ENCODE measurements at places on chromosomes 6 and 20.
A peak's percentile ranks its signal among the peaks of the same experiment; 100 is the strongest.

- no peak for DNase-seq
Observed at GRCh38 chr20:46214824-46215488, 93.3 kb downstream of the CDH22 start.

DNA sequence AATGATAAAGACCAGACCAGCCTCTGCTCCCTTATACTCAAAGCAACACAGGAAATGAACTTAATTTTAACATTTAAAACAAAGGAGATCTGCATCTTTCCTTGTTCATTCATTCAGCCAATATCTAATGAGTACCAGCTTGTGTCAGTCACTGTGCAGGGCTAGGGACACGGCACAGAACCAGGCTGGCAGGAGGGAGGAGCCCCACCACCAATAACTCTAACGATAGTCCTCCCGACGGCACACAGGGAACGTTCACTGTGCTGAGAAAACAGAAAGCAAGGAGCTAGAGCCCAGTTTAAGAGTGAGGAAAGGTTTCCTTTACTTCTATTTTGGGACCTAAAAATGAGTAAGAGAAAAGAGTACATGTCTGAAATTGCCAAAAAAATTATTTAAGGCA is 9.9 kb downstream of the ETV7 start:
- DNase-seq, result no peak

DNA sequence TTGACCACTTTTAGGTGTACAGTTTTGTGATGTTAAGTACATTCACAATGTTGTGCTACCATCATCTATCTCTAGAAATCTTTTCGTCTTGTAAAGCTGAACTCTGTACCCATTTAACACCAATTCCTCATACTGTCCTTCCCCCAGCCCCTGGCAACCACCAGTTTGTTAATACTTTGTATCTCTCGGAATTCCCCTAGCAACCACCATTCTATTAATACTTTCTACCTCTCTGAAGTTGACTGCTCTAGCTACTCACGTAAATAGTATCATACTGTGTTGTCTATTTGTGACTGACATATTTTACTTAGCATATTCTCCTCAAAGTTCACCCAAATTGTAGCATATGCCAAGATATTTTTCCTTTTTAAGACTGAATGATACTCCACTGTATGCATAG is 82.3 kb upstream of the CLDN20 start:
- DNase-seq, result no peak

GRCh38 chr6:133894795-133895358 is 6.0 kb downstream of the TCF21 start:
- peak; percentile 7 for DNase-seq

- peak; percentile 68 for DNase-seq
Observed at GRCh38 chr6:135675862-135676261, 175.6 kb upstream of the PDE7B start.

DNA sequence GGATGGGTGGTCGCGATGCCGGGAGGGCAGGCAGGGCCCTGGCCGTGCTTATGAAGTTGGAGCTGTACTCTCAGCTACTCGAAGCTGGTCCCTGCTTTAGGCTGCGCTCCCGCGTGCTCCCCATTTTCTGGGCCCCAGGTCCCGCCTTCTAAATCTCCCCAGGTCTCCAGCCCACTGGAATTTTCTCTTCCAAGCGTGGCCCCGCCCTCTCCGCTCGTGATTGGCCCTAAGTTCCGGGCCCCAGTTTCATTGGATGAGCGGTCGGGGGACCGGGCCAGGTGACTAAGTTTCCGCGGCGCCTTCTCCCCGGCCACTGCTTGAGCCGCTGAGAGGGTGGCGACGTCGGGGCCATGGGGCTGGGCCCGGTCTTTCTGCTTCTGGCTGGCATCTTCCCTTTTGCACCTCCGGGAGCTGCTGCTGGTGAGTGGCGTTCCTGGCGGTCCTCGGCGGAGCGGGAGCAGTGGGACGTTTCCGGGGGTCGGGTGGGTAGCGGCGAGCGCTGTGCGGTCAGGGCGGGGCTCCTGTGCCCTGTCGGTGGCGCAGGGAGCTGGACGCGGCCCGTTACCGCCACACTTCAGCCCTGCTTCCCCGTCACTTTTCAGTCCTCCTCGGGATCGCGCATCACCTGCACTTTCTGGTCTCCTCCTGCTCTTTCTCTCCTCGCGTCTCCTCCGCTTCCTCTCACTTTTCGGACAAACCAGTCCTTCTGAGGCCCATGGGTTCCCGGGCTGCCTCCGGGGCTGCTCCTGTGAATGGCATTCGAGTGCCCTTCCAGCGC is at the start of gene MICA:
MICA (plus strand) TSS at position 313 of the 778 bp plus-strand sequence; CDS start at position 351, 38 bp downstream.
- peak; percentile 86 for DNase-seq

DNA sequence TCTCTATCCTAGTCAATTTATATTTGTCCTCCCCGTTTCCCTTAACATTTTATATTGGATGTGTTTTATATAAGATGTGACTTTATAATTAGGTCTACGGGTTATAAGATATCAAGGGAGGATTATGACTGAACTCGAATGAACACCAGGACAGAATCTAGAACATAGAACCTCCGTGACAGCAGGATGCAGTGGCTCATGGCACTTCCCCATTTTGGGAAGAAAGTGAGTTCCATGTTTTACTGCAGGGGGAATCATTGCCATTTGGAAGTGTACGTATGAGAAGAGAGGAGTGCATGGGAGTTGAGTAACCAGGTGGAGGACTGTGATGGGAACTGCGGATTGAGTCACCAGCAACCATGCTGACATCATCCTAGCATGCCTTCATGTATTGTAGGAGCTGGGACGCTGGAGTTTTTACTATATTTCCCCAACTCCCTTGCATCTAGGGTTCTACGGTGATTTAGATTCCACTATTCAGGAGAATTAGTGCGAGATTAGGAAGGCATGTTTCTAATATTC is 56.1 kb upstream of the FOXC1 start:
- DNase-seq, result no peak

- DNase-seq, result no peak
Observed at GRCh38 chr20:24033565-24033964, 45.0 kb upstream of the GGTLC1 start.

DNA sequence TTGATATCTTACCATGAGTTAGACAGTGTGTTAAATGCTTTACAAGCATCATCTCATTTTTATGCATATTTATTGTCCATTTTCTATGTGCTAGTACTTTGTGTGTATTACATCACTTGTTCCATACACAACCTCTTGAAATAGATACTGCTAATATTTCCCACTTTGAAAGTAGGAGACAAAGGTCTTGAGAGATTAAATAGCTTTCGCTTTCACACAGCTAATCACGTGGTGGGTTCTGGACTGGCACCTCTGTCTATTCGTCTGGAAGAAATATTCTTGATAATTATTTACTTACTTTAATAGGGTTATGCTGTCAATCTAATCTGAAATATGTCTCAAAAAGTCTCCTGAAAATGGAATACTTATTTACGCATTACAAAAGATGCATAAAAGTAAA is 30.2 kb downstream of the EPHA7 start:
- no peak for DNase-seq

- DNase-seq, result peak; percentile 34
Observed at GRCh38 chr6:126176282-126176681, 163.6 kb upstream of the CENPW start.

- DNase-seq, result no peak
Observed at GRCh38 chr20:47782076-47782475, 3.2 kb downstream of the SULF2 start.

GRCh38 chr6:45351667-45352066 is 23.5 kb downstream of the RUNX2 start:
- DNase-seq, result no peak

DNA sequence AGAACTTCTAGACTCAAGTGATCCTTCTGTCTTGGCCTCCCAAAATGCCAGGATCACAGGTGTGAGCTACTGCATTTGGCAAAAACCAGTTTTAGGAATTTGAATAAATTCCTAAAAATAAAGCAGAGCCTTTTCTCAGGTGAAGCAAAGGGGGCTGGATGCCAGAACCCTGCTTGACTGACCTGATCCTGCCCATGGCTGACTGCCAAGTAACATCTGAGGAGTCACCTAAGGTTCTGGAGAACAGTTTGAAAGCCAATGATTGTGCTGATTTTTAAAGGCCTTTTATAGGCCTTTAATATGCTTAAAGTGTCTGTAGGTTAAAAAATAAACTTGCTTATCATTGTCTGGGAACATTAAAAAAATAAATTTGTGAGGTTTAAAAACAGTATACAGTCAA is 14.1 kb upstream of the ZSCAN12 start:
- no peak for DNase-seq

- DNase-seq, result no peak
Observed at GRCh38 chr6:56798163-56798562, 155.5 kb upstream of the DST start.

GRCh38 chr20:1381753-1382591 is 10.9 kb downstream of the FKBP1A start:
- no peak for DNase-seq

DNA sequence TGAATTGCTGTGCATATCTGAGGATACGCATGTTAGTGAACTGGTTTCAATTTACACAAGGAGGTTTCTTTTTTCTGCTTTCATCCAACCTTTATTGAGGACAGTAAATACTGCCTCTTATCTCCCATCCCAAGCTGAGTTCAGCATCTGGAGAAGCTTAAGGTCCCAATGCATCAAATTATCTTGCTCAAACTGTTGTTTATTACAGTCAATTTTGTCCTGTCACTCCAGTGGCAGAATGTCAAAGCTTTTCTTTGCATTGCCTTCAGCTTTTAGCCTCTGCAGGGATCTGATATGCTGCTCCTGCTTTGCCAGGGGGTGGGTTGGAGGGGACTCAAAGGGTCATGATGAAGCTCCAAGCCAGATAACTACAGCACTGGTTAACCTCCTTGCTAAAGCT is 435.4 kb upstream of the SOX4 start:
- peak; percentile 12 for DNase-seq

DNA sequence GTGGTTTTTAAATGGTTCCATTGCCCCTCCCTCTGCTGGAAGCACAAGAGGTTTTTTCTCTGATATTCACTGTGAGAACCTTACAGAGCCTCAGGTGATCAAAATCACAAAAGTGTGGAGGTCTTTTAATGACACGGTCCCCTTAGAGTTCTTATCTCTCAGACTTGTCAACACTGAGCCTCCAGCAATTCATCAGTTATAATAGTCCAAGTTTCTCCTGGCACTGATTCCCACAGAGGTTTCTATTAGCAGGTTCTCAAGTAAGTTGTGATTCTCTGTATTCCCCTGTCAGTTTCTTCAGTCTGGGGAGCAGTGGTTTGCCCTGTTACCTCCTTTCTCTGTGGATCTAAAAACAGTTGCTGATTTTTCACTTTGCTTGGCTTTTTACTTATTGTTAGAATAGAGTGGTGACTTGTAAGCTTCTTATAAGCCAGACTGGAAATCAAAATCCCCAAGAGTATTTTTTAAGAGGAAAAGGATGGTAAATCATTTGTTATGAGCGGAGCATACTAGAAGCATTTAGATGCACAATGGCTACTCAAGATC is 157.4 kb upstream of the BMP5 start:
- DNase-seq, result no peak

DNA sequence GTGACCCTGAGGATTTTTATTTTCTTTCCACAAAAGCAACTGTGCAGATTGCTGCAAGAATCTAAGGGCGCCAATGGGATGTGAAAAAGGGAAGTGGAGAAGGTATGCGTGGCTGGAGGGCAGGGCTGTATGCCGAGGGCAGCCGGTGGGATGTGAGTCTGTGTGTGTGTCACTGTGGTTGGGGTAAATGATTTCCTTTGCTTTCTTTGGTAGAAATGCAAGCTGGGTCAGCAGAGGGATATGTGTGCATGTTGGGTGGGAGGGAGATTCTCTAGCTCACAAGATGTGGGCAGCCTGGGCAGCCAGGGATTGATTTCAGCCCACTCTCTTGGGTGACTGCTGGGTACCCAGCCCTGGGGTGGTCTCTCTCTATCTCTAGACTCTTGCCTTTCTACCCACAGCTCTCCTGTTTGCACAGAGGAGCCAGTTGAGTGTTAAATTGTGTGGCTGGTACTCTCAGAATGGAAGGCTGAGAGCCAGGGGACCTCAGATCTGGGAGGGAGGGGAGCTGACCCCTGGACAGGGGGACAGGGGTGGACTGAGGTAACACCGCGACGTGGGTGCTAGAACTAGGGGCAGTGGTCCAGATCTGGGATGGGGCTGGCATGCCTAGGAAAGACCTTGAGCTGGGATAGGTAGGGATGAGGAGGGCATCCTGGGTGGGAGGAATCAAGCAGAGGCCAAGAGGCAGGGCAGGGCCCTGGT is 136.8 kb upstream of the RNF24 start:
- DNase-seq, result no peak

DNA sequence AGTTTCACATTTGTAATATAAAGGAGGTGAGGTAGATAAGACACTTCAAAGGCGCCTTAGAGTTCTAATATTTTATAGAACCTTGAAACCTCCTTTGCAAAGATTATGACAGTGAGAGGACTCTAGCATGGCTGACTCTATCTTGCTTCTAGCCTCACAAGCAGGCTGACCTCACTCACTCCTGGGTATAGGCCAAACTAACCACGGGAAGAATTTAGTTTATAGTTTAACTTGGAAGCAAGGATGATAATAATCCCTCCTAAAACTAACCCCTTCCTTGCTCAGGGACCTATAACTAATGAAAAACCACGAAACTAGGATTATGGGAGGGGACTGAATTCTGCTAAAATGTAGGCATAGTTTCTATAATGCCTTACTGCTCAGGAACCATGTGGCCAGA is 84.3 kb downstream of the FILIP1 start:
- no peak for DNase-seq

DNA sequence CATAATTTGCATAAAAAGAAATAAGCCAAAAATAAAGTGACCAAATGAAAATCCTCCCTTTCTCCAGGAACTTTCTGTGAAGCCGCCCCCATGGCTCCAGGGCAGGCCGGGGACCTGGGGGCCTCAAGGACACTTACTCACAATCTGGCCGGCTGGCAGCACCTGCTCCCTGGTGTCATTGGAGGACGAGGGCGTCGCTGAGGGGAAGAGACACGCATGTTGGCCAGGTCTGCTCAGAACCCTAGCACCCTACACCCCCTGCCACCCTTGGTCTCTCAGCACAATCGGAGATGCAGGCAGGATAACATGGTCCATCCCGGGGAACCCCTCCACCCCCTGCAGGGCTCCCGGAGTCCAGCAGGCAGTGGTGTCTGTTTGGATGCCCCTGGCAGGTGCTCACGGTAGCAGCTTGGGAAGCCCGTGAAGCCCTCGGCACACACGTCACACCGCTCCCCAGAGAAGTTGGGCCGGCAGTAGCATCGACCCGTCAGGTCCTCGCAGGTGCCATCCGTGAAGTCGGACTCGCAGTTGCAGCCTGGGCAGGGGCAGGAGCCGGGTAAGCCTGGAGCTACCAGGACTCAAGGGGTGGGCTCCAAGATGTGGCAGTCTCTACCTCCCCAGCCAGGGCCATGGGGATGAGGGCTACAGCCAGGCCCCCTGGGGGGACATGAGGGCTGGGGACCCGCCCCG is 21.3 kb downstream of the LAMA5 start:
- DNase-seq, result no peak

GRCh38 chr6:92827104-92827503 is 592.3 kb downstream of the EPHA7 start:
- DNase-seq, result no peak

DNA sequence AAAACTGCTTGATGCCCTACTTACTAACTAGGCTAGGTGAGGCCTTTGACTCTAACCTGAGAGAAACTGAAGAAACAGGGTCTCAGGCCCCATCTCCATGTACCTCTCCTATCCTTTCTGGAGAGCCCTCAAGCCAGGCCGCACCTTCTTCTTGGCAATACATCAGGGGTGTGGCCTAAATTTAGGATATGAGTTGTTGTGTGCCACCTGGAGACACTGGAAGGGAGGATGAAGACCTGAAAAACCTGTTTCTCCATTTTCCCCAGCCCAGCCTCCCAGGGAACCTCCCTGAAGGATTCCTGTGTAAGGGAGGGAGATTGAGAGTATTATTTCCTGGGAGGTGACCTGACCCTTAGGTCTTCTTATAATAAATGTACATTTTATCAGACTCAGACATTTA is 3.1 kb downstream of the LY6G6D start:
- DNase-seq, result no peak
